ENCODE measurements at places on chromosomes 2 and 18.

GRCh38 chr2:46181789-46182530 lies 115.2 kb upstream of the EPAS1 start:
- H3K27me3 ChIP-seq, result no peaks in the 10 kb centered on the region
- H3K4me1 ChIP-seq, result no peaks in the 10 kb centered on the region
- no peak overlapping the region for H3K4me3 ChIP-seq
- peaks cover 9% of the 10 kb centered on the region for H3K36me3 ChIP-seq
- H3K27ac ChIP-seq, result no peak overlapping the region

DNA sequence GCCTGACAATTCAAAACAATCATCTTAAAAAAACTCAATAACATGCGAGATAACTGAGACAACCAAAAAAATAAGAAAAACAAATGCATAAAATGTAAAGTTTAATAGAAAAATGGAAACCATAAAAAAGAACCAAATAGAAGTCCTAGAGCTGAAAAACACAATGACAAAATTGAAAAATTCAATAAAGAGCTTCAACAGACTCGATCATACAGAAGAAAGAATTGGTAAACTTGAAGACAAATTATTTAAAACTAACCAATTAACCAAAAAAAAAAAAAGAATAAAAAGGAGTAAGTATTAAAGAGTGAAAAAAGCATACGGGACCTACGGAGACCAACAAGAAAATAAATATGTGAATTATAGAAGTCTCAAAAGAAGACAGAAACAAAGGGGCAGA lies 37.7 kb downstream of the GPC1 start:
- DNase-seq, result no peak
- H3K4me3 ChIP-seq, result no peak overlapping the region
- no peak overlapping the region for H3K27ac ChIP-seq
- H3K4me1 ChIP-seq, result no peaks in the 10 kb centered on the region
- H3K27me3 ChIP-seq, result no peaks in the 10 kb centered on the region

DNA sequence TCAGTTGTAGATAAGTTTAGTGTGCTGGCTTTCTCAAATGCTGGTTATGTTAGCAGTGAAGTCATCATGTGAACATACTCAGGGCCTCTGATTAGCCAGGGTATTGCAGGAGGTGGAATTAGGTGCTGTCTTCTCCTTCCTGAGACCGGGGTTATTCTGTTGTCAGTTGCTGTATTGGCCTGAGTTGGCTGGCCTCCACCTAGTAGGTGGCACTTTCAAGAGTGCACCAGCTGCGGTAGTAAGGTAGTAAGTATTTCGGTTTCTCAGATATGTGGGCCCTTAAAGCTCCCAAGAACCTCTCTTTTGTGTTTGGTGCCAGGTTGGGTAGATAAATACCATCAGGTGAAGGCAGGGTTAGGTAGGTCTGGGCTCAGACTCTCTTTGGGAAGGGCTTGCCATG lies 1430.5 kb upstream of the CELF4 start:
- no peak overlapping the region for H3K27ac ChIP-seq
- DNase-seq, result no peak
- H3K27me3 ChIP-seq, result no peaks in the 10 kb centered on the region

DNA sequence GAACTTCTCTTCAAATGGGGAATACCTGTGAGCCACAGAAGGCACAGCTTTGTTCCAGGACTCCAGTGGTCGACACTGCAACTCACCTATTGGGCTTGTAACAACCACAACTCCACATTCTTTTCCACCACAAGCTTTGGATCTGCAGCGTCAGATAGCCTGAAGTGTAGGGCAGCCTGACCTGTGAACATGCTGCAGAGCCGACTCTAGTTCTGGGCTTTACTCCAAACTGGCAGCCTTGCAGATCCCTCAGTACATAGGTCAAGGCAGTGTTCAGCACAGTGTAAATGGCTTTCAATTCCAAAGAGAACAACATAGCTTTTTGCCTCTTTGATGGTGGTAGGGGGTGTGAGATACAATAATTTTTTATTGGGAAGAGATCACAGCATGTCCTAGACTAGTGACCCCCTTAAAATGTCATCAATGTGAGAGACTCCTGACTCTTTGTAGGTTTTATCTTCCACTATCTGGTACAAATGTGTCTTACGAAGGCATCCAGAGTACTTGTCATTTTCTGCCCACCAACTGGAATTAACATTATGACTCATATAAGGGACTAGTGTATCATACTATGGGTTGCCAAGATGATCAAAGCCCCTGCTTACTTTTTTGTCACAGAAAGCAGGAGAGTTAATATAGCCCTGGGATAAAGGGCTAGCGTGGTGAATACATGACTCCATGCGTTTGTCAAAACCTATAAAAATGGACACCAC lies 149.8 kb downstream of the COPS8 start:
- no peak overlapping the region for H3K27ac ChIP-seq
- no peaks in the 10 kb centered on the region for H3K27me3 ChIP-seq
- no peak for DNase-seq

DNA sequence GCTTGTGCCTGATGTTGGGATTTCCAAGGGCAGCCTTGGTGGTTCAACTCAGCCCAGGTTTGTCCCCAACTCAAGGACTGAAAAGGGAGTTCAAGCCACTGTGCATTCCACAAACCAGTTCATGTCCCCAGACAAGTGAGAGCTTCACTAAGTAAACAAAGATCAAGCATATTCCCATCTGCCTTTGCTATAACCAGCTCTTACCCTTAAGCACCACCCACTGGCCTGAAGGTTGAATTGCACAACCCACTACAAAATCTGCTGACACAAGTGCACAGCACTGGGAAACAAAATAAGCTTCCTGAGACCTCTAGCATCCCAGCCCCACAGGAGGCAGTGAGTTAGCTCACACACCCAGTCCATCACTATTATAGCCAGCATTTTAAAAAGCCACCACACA lies 516.7 kb downstream of the NR4A2 start:
- H3K4me1 ChIP-seq, result no peaks in the 10 kb centered on the region
- H3K36me3 ChIP-seq, result no peaks in the 10 kb centered on the region
- H3K27ac ChIP-seq, result no peak overlapping the region
- H3K27me3 ChIP-seq, result no peaks in the 10 kb centered on the region

GRCh38 chr2:213284105-213285090 lies at the start of gene SPAG16:
Gene SPAG16 (plus strand): TSS chr2:213284464.
- H3K27me3 ChIP-seq, result no peaks in the 10 kb centered on the region
- no peaks in the 10 kb centered on the region for H3K4me1 ChIP-seq
- peak within 1 kb of the TSS; percentile 85 for H3K4me3 ChIP-seq
- peak within 1 kb of the TSS; percentile 58 for H3K27ac ChIP-seq

GRCh38 chr18:7497081-7497480 lies 70.0 kb upstream of the PTPRM start:
- no peaks in the 10 kb centered on the region for H3K4me1 ChIP-seq
- H3K27ac ChIP-seq, result no peak overlapping the region
- H3K27me3 ChIP-seq, result no peaks in the 10 kb centered on the region
- H3K36me3 ChIP-seq, result no peaks in the 10 kb centered on the region
- H3K4me3 ChIP-seq, result no peak overlapping the region
- no peak for DNase-seq

DNA sequence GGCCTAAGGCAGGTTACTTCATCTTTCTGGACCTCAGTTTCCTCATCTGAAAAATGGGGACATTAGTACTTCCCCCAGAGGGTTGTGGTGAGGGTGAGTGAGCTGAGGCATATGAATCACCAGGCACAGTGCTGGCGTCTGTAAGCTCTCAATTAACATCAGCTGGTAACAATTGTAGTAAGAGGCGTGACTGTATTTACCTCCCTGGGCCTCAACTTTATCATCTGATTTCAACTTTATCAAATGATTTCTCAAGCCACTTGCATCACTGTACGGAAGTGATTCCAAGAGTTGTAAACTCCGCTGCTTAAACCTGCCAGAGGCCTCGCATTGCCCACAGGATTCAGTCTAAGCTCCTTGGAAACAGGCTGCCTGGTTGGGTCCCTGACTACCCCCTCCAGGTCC lies 53.6 kb upstream of the PKDCC start:
- no peak overlapping the region for H3K4me3 ChIP-seq
- no peak for DNase-seq
- no peaks in the 10 kb centered on the region for H3K36me3 ChIP-seq
- no peaks in the 10 kb centered on the region for H3K4me1 ChIP-seq
- H3K27ac ChIP-seq, result no peak overlapping the region

- no peak overlapping the region for H3K27ac ChIP-seq
- no peaks in the 10 kb centered on the region for H3K4me1 ChIP-seq
- no peaks in the 10 kb centered on the region for H3K27me3 ChIP-seq
- H3K36me3 ChIP-seq, result no peaks in the 10 kb centered on the region
- DNase-seq, result no peak
- H3K4me3 ChIP-seq, result no peak overlapping the region
Observed at GRCh38 chr2:106869512-106870275, 16.3 kb downstream of the ST6GAL2 start.

DNA sequence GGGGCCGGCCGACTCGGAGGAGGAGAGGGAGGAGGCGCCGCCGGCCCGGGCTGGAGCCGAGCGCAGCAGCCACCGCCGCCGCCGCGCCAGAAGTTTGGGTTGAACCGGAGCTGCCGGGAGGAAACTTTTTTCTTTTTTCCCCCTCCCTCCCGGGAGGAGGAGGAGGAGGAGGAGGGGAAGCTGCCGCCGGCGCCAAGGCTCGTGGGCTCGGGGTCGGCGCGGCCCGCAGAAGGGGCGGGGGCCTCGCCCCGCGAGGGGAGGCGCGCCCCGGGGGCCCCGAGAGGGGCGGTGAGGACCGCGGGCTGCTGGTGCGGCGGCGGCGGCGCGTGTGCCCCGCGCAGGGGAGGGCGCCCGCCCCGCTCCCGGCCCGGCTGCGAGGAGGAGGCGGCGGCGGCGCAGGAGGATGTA lies 316 bp downstream of the CRIM1 start:
- DNase-seq, result peak; percentile 3
- peaks cover 8% of the 10 kb centered on the region for H3K4me1 ChIP-seq
- peak overlapping the region; percentile 76 for H3K4me3 ChIP-seq
- no peaks in the 10 kb centered on the region for H3K36me3 ChIP-seq
- H3K27me3 ChIP-seq, result peaks cover 4% of the 10 kb centered on the region

- H3K27me3 ChIP-seq, result no peaks in the 10 kb centered on the region
- H3K4me1 ChIP-seq, result no peaks in the 10 kb centered on the region
- no peaks in the 10 kb centered on the region for H3K36me3 ChIP-seq
- H3K27ac ChIP-seq, result no peak overlapping the region
- DNase-seq, result no peak
Observed at GRCh38 chr2:78145997-78146722, 624.0 kb upstream of the LRRTM4 start.

DNA sequence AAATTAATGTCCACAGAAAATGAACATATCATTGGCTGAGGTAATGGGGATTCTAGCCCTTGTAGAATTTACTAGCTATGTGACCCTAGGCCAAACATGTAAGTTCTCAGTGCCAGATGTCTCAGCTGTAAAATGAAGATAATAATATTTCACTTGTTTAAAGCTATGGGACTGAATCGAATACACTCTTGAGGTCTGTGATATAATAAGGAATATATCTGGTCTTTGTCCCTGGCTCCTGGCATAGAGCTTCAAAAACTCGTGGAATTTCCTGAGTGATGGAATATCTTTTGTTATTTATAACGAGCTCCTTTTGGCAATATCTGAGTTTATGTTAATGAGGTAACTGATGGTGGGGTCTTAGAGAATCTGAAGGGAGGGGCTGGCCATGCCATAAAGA lies 201.4 kb upstream of the CYP26B1 start:
- DNase-seq, result no peak
- no peaks in the 10 kb centered on the region for H3K27me3 ChIP-seq
- no peak overlapping the region for H3K4me3 ChIP-seq
- no peaks in the 10 kb centered on the region for H3K4me1 ChIP-seq
- H3K36me3 ChIP-seq, result no peaks in the 10 kb centered on the region

- H3K27ac ChIP-seq, result no peak overlapping the region
- peaks cover 4% of the 10 kb centered on the region for H3K36me3 ChIP-seq
- H3K27me3 ChIP-seq, result no peaks in the 10 kb centered on the region
- no peak for DNase-seq
- no peaks in the 10 kb centered on the region for H3K4me1 ChIP-seq
Observed at GRCh38 chr2:45987856-45988255, 309.4 kb upstream of the EPAS1 start.

- H3K4me1 ChIP-seq, result no peaks in the 10 kb centered on the region
- no peaks in the 10 kb centered on the region for H3K36me3 ChIP-seq
- no peak overlapping the region for H3K4me3 ChIP-seq
- H3K27me3 ChIP-seq, result no peaks in the 10 kb centered on the region
- no peak overlapping the region for H3K27ac ChIP-seq
Observed at GRCh38 chr2:154452906-154453493, 245.5 kb upstream of the KCNJ3 start.

DNA sequence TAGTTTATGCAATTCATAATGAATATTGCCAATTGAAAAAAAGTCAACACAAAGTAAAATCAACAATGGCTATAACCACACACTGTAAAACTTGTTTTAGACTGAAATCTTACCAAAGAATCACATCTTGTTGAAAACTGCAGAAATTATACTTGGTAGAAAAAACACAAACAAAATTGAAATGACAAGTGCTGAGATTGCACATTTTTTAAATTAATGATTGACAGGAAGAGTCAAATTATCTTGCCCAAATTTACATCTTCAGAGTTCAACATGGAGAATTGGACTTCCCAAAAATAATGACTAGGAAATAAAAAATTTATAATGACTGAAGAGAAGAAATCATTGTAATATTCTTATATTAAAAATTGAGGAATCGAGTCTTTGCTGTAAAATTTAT lies 84.6 kb upstream of the TTC39C start:
- H3K27ac ChIP-seq, result peak overlapping the region; percentile 43
- peaks cover 16% of the 10 kb centered on the region for H3K4me1 ChIP-seq
- DNase-seq, result no peak
- H3K27me3 ChIP-seq, result no peaks in the 10 kb centered on the region
- H3K4me3 ChIP-seq, result no peak overlapping the region

- H3K27ac ChIP-seq, result peak within 1 kb of the TSS; percentile 59
- H3K36me3 ChIP-seq, result no peaks in the 10 kb centered on the region
- H3K27me3 ChIP-seq, result no peaks in the 10 kb centered on the region
- H3K4me1 ChIP-seq, result peaks cover 6% of the 10 kb centered on the region
Observed at GRCh38 chr2:15560988-15561573, at the start of gene NBAS. Gene NBAS (minus strand): TSS chr2:15561334. CDS start chr2:15561304, 30 bp downstream.

GRCh38 chr2:143210446-143210819 lies 81.2 kb downstream of the ARHGAP15 start:
- H3K4me1 ChIP-seq, result peaks cover 7% of the 10 kb centered on the region
- no peak overlapping the region for H3K27ac ChIP-seq
- H3K4me3 ChIP-seq, result no peak overlapping the region
- no peaks in the 10 kb centered on the region for H3K27me3 ChIP-seq

- peaks cover 11% of the 10 kb centered on the region for H3K4me1 ChIP-seq
- no peak overlapping the region for H3K4me3 ChIP-seq
- no peak for DNase-seq
Observed at GRCh38 chr2:161246281-161246680, 61.9 kb upstream of the PSMD14 start.

DNA sequence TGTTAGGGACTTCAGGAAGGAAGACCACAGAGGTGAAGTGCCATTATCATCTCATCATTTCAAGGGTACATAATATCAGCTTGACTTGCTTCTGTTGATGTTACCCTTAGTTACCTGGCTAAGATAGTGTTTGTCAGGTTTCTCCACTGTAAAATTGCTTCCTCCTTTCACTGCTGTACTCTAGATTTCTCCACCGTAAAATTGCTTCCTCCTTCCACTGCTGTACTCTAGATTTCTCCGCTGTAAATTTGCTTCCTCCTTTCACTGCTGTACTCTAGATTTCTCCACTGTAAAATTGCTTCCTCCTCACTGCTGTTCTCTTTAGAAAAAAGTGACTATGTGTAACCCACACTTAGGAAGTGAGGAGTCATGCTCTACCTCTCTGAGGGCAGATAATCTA lies 1460.3 kb downstream of the SUCLG1 start:
- DNase-seq, result no peak
- H3K27me3 ChIP-seq, result no peaks in the 10 kb centered on the region
- H3K36me3 ChIP-seq, result no peaks in the 10 kb centered on the region
- H3K27ac ChIP-seq, result no peak overlapping the region

GRCh38 chr18:74291472-74291770 lies 342 bp downstream of the CYB5A start:
- H3K4me3 ChIP-seq, result peak overlapping the region; percentile 83
- no peaks in the 10 kb centered on the region for H3K27me3 ChIP-seq
- H3K27ac ChIP-seq, result peak overlapping the region; percentile 53
- DNase-seq, result no peak
- no peaks in the 10 kb centered on the region for H3K36me3 ChIP-seq
